ENCODE measurements at places on chromosomes 6 and 20. TPM values are rescaled to one million over a fixed set of nuclear protein-coding genes. Genes with fewer than 3 reads are reported as not detected.

The ADGRF1 gene
- total RNA-seq = not detected

The TEAD3 gene
- 0.17 TPM for total RNA-seq

The CD83 gene
- 19.1 TPM for total RNA-seq

The OLIG3 gene
- 0.17 TPM for total RNA-seq

The TMC2 gene
- not detected for total RNA-seq

The DEFB124 gene
- total RNA-seq = not detected

The TMEM170B gene
- 0.37 TPM for total RNA-seq

The CTCFL gene
- not detected for total RNA-seq

The OR2H2 gene
- not detected for total RNA-seq

The SAYSD1 gene
- total RNA-seq = 13.1 TPM

The FAM83C gene
- total RNA-seq = not detected

The CST3 gene
- 0.59 TPM for total RNA-seq

The SNPH gene
- 6.1 TPM for total RNA-seq

The DLK2 gene
- 0.39 TPM for total RNA-seq

The KHDC1 gene
- 2.9 TPM for total RNA-seq

The CGAS gene
- 56.2 TPM for total RNA-seq

The EXOC2 gene
- total RNA-seq = 40.8 TPM

The TRIM40 gene
- not detected for total RNA-seq

The HTR1E gene
- not detected for total RNA-seq

The USP49 gene
- total RNA-seq = 6.7 TPM

Data from T-helper 1 cell treated with Interleukin-12 subunit alpha and Interleukin-12 subunit beta and Interleukin-4 antibody, amounts not matched to agents 30 ng/mL and 1 ng/mL, for 36 hours (primary cell).